Caco-2 (cell line): ENCODE measurements at places on chromosomes 6 and 20. TPM values are rescaled to one million over a fixed set of nuclear protein-coding genes. Genes with fewer than 3 reads are reported as not detected.

DNA sequence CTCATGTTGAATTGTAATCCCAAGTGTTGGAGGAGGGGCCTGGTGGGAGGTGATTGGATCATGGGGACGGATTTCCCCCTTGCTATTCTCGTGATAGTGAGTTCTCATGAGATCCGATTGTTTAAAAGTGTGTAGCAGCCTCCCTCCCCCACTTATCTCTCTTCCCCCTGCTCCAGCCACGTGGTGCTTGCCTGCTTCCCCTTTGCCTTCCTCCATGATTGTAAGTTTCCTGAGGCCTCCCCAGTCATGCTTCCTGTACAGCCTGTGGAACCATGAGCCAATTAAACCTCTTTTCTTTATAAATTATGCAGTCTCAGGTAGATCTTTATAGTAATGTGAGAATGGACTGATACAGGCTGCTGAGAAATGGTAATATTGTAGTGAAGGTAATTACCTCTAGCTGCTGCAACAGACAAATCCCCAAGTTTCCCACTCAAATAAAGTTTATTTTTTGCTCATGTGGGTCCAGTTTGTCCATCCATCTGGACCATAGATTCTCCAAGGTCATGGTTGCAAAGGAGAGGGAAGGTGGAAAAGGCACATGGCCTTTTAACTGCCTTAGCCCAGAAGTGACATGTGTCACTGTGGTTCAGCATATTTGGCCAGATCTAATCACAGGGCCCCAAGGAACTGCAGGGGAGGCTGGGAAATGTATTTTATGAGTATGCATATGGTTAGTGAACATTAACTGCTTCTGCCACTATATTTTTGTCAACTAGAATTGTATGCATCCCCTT is 89.2 kb downstream of the TRMT11 start:
- H3K27ac ChIP-seq, result no peak overlapping the region
- H3K36me3 ChIP-seq, result no peaks in the 10 kb centered on the region; the same call in none of the 2 replicates
- H3K4me3 ChIP-seq, result no peak overlapping the region
- no peak for DNase-seq
- peaks cover 39% of the 10 kb centered on the region for H3K4me1 ChIP-seq

- no peak overlapping the region for H3K27ac ChIP-seq
- no peak for DNase-seq
- H3K4me3 ChIP-seq, result no peak overlapping the region
- no peaks in the 10 kb centered on the region for H3K36me3 ChIP-seq
- no peaks in the 10 kb centered on the region; the same call in 1 of the 2 replicates for H3K27me3 ChIP-seq
These were observed 81.9 kb upstream of the IYD start for GRCh38 chr6:150286912-150287311.

TRIM10 gene
- 0.95 and 1.4 TPM in 2 replicates for total RNA-seq

KHDC1L gene
- total RNA-seq, result not detected in 2 replicates

GRIK2 gene
- total RNA-seq, result 0.29 TPM in 1 of 2 replicates, not detected in the other

GRCh38 chr6:100833972-100834574 is 47.1 kb downstream of the ASCC3 start:
- H3K27ac ChIP-seq, result no peak overlapping the region
- no peaks in the 10 kb centered on the region for H3K27me3 ChIP-seq
- no peak for DNase-seq

DNA sequence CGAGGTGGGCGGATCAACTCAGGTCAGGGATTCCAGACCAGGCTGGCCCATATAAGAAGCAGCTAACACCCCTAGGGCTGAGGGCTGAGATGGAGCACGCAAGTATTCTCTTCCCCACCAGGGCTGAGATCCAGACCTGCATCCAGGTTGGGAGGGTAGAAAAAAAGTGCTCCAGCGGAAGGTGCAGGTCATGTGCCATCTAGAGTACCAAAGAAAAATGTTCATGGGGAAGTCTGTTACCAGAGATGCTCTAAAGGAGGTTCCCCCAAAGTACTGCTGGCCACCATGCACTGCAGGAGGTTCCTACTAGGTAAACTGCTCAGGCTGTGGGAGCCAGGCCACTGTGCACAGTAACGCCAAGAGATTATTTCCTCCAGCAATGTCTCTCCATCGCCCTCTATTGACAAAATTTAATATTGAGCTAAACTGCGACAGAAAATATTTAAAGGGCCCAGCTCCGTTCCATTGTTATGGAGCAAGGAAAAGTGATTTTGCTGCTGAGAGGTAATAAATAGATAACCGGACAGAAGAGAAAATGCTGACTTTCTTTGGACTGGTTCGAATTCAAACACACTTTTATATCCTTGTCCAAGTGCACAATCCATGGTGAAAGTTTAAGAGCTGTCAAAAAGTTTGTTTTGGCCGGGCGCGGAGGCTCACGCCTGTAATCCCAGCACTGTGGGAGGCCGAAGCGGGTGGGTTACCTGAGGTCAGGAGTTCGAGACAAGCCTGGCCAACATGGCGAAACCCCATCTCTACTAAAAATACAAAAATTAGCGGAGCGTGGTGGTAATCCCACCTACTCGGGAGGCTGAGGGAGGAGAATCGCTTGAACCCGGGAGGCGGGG is 159.9 kb downstream of the OR2B2 start:
- H3K27me3 ChIP-seq, result no peaks in the 10 kb centered on the region
- peak; percentile 53 for DNase-seq
- H3K27ac ChIP-seq, result peak overlapping the region; percentile 83

GRCh38 chr20:710780-711450 is 35.3 kb upstream of the SCRT2 start:
- DNase-seq, result no peak
- no peak overlapping the region for H3K27ac ChIP-seq
- no peaks in the 10 kb centered on the region for H3K27me3 ChIP-seq

HRH3 gene
- not detected in 2 replicates for total RNA-seq

DNA sequence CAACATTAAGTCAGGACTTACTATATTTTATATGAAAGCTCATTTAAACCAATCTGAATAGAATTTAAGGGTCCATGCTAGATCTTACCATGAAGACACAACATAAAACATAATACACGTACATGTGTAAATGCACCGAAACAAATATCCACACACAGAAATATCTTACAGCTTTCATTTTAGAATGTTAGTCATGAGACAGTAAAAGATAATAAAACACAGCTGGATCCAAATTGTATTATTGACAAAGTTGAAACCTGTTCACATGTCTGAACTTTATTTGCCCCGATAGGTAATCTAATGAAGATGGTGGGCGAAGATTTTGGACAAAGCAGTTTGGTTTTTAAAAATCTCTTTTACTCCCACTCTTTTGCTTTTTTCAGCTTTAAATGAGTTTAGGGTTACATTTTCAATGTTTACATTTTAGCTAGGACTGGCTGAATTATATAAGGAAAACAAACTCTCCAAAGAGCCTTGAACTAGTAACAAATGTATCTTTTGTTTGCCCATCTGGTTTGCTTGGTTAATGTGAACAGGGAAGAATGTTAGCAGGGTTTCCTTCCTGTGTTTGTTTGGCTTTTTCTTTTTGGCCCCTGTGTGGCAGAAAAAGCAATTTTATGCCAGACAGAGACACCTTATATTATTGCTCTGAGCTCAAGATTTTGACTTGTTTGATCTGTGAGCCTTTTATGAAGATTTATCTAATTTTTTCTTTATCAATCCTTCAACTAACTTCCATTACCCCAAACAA is 5.1 kb upstream of the TMEM181 start:
- H3K36me3 ChIP-seq, result no peaks in the 10 kb centered on the region
- no peaks in the 10 kb centered on the region for H3K27me3 ChIP-seq
- no peaks in the 10 kb centered on the region for H3K4me1 ChIP-seq
- no peak for DNase-seq

DNA sequence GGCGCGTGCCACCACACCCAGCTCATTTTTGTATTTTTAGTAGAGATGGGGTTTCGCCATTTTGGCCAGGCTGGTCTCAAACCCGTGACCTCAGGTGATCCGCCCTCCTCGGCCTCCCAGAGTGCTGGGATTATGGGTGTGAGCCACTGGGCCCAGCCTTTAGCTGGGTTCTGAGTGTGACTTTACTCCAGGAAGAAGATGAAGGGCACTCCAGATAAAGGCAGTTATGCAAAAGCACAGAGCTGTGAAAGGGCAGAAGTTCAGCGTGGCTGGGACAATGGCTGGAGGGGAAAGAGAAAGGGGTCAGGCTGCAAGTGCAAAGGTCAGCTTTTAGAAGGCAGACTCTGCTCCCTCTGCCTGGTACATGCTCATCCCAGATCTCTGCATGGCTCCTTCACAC is 39.7 kb downstream of the MAP3K5 start:
- no peaks in the 10 kb centered on the region for H3K36me3 ChIP-seq
- no peak overlapping the region for H3K4me3 ChIP-seq
- no peaks in the 10 kb centered on the region for H3K4me1 ChIP-seq
- no peak for DNase-seq
- H3K27ac ChIP-seq, result peak overlapping the region; percentile 32
- H3K27me3 ChIP-seq, result no peaks in the 10 kb centered on the region

DNA sequence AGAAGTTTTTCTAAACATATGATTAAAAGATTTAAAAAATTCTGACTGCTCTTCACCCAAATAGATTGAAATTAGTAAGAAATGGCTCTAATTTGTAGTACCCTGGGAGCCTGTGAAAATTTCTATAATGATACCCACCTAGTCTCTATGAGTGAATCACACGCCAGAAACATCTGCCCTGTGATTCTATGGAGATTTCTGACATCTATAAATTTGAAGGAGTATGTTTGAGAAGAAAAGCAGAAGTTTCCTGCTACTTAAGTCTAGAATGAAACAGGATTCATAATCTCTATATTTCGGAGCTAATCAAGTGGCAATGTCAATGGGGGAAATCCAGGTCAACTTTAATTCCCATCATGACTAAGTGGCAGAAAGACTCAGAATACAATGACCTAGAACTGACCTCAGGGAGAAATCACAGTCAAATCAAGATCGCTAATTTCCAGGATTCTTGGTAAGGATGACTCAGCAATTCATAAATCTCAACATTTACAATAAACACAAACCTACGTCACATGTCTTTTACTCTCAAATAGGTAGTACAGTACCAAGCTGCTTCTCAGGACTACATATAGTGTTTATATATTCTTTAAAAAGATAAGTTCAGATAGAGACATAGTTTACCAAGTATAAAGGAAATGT is 186.2 kb upstream of the TNFAIP3 start:
- DNase-seq, result no peak
- no peaks in the 10 kb centered on the region for H3K36me3 ChIP-seq
- no peak overlapping the region for H3K4me3 ChIP-seq
- H3K4me1 ChIP-seq, result no peaks in the 10 kb centered on the region
- H3K27ac ChIP-seq, result no peak overlapping the region
- H3K27me3 ChIP-seq, result no peaks in the 10 kb centered on the region

GRCh38 chr6:147651249-147652063 is 143.0 kb downstream of the SAMD5 start:
- H3K4me3 ChIP-seq, result no peak overlapping the region
- H3K36me3 ChIP-seq, result no peaks in the 10 kb centered on the region
- H3K4me1 ChIP-seq, result no peaks in the 10 kb centered on the region; the same call in 1 of the 2 replicates
- peak; percentile 49 for DNase-seq
- no peak overlapping the region for H3K27ac ChIP-seq
- no peaks in the 10 kb centered on the region for H3K27me3 ChIP-seq

TMEM244 gene
- not detected in 2 replicates for total RNA-seq
